Stromal cell of bone marrow (primary cell): ENCODE measurements at places on chromosomes 2 and 18.
A peak's percentile ranks its signal among the peaks of the same experiment; 100 is the strongest.

DNA sequence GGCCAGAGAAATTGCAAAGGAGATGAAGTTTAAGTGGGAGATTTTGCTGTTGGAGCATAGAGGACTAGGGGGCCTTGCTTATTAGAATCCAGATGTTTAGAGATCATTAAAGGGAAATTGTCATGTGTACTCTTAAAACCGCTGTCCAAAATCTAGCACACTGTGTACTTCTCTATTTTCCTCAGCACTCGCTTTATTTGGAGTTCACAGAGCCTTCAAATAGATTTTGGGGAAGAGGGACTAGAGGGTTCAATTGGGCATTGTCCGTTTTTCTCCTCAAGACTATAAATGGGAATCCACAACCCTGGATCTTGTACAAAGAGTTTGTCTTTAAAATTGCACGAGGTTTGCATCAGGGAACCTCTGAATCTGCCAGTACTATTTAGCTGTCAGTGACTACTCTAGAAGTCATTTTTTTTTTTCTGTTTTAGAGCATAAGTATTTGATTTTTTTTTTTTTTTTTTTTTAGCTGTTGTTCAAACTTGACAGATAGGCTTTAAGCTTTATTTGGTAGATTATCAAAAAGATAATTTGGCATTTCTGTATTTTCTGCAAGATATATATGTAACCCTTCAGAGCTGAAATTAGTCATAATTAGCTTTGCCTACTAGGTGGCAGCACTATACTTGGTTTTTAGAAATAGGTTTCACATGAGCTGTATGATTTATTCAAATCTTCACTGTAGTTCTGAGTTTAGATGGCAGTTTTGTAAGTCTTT is 14.2 kb downstream of the PMS1 start:
- DNase-seq: peak; percentile 31

- no peak for DNase-seq
Measured at GRCh38 chr2:161113693-161114575, 46.3 kb upstream of the TANK start.

GRCh38 chr2:155310589-155310988 is 612.1 kb downstream of the KCNJ3 start:
- peak; percentile 6 for DNase-seq

- DNase-seq: no peak
Measured at GRCh38 chr2:174877751-174878150, 113.5 kb upstream of the CHRNA1 start.

GRCh38 chr18:48875314-48875941 is 75.3 kb downstream of the SMAD7 start:
- DNase-seq: no peak

DNA sequence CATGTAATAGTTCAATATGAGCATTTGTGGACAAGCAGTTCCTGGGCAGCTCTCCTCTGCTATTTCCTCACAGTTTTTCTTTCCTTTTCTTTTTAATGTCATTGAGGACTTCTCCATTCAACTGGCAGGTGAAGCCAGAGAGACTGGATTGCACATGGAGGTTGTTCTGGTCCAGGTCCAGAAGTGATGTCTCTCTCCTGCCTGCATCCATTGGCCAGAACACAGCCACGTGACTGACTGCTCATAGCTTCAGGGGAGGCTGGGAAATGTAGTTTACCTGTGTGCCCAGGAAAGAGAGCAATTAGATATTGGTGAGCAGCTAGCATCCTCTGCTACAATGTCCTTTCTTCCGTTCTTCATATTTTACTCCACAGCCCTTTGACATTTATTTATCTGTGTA is 20.2 kb upstream of the ADAM23 start:
- no peak for DNase-seq

DNA sequence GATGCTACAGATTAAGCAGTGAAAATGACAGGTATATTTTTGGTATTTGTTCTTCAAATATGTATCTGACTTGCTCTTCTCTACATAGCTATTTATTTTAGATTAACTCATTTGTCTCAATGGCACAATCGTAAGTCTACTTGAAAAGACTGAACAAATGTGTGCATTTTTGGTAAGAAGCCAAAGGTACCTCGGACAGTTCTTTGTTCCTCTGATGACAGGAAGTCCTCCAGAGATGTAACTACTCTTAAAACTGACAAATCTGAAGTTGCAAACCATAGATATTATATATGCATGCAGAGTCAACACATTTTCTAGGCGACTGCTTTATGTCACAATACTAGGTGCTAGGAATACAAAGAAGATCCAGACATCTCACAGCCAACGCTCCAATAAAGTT is 36.7 kb downstream of the NDUFAF7 start:
- DNase-seq: no peak

DNA sequence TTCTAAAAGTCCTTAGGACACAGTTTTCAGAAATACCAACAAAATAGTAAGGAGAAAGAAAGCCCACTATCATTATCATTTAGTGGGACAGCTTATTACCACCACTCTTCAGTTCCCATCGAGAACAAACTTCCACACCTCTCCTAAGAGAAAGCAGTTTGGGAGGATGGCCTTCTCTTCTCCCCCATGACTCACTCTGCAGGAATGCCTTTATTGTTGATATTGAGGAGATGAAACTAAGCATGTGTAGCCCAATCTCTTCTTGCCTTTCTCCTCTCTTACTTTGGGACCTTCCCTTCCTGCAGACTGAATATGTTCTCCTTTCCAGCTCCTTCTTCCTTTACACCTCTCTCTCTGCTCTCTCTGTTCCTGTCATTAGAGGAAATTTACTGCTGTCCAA is 30.0 kb upstream of the ERMN start:
- no peak for DNase-seq

DNA sequence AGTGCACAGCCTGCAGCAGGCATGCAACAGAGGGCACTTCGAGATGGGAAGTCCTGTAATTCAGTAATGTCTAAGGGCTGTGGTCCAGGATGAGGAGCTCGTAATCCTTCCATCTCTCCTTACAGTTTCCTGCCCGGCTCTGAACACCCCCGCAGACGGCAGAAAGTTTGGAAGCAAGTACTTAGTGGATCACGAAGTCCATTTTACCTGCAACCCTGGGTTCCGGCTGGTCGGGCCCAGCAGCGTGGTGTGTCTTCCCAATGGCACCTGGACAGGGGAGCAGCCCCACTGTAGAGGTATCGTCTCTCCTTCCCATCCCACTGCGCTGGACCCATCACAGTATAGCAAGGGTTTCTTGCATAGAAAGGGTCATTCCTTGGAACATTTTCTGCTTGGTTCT is 26.7 kb downstream of the FBLN7 start:
- no peak for DNase-seq

DNA sequence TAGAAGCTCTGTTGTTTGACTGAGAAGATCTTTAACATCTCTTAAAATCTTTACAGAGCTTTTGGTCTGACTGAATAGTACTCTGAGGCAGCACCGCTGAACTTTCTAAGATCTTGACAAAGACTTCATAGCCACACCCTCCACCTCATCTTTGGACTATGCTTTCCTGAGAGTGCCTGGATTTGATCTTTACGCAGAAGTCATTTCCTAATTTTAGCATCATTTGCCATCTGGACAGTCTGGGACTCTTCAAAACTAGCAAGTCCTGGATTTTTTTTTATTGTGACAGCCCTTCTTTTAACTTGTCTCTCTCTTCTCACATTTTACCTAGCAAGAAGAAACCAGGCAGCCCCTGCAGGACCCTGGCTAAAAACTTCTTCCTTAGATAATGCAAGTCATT is 188.8 kb downstream of the CTIF start:
- no peak for DNase-seq

DNA sequence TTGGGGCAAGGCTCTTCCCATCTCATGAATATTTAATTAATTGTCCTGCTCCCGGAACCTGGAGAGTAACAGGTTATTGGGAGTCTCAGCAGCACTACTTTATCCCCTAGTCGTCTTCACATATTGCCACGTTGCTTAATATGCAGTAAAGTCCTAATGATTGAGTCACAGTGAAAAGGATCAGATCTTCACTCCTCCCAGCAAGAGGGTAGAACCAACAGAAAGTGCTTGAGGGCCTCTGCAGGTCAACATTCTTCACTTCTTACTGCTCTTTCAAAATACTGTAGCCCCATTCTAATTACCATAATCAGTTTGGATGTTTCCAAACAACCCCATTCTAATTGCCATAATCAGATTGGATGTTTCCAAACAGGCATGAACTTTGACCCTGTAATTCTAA is 801.0 kb downstream of the LRRTM4 start:
- no peak for DNase-seq

GRCh38 chr2:168956392-168956791 is 55.3 kb downstream of the G6PC2 start:
- no peak for DNase-seq

DNA sequence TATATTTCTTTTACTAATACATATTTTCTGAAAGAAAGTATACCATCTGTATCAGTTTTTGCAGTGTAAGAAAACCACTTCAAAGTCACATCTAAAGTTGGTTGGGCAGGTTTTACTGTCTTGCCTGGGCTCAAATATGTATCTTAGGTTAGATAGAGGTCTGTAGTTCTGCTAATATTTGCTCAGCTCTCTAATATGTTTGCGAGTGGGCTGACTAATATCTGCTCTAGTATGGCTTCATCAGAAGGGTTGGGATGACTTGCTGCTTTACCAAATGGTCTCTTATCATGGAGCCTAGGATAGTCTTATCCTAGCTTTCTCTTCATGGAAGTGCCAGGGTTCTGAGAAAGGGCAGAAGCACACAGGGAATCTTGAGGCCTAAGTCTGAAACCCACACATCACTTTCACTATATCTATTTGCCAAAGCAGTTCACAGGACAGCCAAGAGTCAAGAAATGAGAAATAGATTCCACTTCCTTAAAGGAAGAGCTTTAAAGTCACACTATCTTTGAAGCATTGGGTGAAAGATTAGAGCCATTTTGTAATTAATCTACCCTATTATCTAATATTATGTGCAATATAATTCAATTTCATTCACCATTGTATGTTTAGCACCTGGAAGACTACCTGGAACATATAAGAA is 610.0 kb downstream of the KCNJ3 start:
- DNase-seq: no peak
